CD4-positive, alpha-beta memory T cell (primary cell): ENCODE measurements at places on chromosomes 1 and 21. TPM values are rescaled to one million over a fixed set of nuclear protein-coding genes. Genes with fewer than 3 reads are reported as not detected.

MFAP2 gene
- total RNA-seq = not detected

DNA sequence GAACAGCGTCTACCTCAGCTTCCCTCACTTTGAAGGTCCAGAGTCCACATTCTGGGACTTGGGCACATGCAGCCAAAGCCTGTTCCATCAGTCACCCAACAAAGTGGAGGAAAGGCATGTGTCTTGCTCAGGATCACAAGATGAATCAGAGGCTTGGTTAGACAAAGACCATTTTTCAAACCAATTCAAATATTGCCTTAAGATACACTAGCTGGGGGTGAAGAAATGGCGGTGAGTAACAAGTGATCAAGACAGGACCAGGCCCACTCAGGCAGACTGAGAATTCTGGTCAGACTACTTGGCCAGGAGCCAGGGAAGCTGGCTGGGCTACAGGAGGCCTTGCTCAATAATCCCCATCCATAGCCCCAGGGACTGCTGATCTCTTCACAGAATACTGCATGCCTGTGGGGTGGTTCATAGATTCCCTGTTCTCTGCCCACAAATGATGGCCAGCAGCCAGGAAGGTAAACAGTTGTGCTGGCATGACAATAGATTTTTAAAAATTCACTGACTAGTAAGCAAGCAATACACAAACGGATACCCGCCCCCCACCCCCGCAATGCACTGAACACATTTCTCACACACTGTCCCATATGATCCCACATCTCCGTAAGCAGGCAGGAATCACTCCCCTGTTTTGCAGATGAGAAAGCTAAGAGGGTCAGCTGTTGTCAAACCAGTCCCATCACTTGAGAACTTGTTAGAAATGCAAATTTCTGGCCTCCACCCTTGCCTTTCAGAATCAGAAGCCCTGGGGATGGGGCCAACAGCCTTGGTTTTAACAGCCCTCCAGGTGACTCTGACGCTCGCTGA is 27.2 kb downstream of the ERI3 start:
- H3K4me1 ChIP-seq = no peaks in the 10 kb centered on the region
- H3K4me3 ChIP-seq = no peak overlapping the region
- no peak overlapping the region for H3K27ac ChIP-seq
- no peak for DNase-seq

DNA sequence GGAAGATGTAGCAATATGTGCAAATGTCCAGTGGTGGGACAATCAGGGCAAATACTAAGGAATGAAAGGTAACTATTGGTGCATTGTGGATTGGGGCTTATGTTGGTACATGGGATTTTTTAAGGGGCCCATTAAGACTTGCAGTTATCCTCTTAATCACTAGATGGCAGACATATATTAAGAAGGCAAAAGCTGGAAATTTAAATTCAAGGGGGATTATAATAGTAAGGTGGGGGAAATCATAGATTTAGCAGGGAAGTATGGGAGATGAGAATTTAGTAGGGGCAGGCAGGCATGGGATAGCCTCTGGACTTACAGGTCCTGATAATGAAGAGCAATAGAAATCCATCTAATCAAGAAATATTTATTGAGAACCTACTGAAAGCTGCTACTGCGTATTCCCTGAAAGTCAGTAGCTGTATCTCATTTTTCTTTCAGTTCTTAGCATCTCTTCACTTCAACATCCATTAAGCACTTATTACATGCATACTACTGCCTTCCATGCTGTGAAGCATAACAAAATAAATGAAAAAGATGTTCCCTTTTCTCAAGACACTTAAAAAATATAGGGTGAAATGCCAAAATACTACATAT is 251.8 kb downstream of the CRB1 start:
- no peak for DNase-seq
- H3K36me3 ChIP-seq = no peaks in the 10 kb centered on the region
- no peak overlapping the region for H3K27ac ChIP-seq
- no peaks in the 10 kb centered on the region for H3K27me3 ChIP-seq
- no peaks in the 10 kb centered on the region for H3K4me1 ChIP-seq

- H3K4me1 ChIP-seq = no peaks in the 10 kb centered on the region
- no peaks in the 10 kb centered on the region for H3K36me3 ChIP-seq
- H3K27ac ChIP-seq = no peak overlapping the region
- no peaks in the 10 kb centered on the region for H3K27me3 ChIP-seq
Observed at GRCh38 chr21:45383111-45383614, 21.8 kb upstream of the COL18A1 start.

DNA sequence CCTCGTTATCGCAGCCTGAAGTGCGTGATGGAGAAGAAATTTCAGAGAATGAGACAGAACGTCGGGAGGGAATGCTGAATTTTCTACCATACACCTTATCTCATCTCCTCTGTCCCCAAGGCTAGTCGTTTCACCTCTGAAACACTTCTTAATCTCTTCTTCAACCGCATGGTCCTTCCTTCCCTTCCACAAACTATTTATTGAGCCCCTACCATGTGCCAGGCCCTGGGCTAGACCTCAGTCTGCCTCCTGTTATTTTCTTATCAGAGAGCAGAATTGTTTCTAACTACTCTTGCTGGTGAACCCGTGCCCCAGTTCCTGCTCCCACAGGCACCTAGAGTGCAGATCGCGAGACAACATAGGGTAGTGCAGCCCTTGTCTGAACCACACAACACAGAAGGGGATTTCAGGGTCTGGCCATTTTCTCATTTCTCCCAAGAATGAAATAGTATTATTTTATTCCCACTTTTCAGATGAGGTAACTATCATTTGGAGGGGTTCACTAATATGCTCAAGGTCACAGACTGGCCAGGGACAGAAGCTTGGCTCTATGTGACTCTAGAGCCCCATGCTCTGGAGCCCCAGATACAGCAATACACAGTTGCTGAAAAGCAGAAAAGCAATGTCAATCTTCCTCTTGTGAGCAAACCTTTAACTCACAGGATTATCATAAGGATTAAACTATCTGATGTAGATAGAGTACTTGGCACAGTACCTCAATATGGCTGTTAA is 598 bp upstream of the ADIPOR1 start:
- peak overlapping the region; percentile 94 for H3K27ac ChIP-seq
- H3K4me1 ChIP-seq = peaks cover 47% of the 10 kb centered on the region
- peaks cover 5% of the 10 kb centered on the region for H3K36me3 ChIP-seq
- no peaks in the 10 kb centered on the region for H3K27me3 ChIP-seq

DNA sequence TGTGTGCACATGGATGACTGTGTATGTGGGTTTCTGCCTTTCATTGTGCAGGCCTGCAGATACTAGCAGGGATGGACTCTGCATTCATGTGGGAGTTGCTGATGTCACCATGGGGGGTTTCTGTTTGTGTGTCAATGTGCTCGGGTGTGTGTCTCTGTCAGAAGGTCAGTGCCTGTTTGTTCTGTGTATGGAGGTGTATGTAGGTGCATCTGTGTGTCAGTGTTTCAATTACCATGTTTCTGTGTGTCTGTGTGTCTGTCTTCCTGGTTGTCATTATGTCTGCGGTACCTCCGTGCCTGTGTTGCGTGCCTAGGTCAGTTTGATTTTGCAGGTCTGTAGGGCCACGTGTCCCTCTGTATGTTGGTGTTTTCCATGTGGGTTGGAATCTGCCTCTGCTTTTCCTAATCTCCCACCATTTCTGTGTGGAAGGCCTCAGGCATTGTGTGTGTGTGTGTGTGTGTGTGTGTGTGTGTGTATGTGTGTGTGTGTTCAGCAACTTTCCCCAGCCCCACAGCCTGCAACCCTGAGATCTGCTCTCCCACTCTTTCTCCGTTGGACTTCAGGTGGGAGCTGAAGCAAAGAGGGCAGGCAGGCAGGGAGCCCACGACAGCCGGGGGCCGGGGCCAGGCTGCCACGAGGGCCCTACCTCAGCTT is 36.7 kb upstream of the WASF2 start:
- DNase-seq = no peak
- H3K27ac ChIP-seq = peak overlapping the region; percentile 62
- no peaks in the 10 kb centered on the region for H3K36me3 ChIP-seq
- H3K27me3 ChIP-seq = no peaks in the 10 kb centered on the region

- DNase-seq = no peak
Observed at GRCh38 chr1:59008599-59009347, 224.9 kb upstream of the JUN start.

- H3K36me3 ChIP-seq = no peaks in the 10 kb centered on the region
- no peaks in the 10 kb centered on the region for H3K27me3 ChIP-seq
- no peak for DNase-seq
- H3K4me1 ChIP-seq = no peaks in the 10 kb centered on the region
- no peak overlapping the region for H3K4me3 ChIP-seq
Observed at GRCh38 chr21:9838738-9839642, 682.4 kb upstream of the TPTE start.

DNA sequence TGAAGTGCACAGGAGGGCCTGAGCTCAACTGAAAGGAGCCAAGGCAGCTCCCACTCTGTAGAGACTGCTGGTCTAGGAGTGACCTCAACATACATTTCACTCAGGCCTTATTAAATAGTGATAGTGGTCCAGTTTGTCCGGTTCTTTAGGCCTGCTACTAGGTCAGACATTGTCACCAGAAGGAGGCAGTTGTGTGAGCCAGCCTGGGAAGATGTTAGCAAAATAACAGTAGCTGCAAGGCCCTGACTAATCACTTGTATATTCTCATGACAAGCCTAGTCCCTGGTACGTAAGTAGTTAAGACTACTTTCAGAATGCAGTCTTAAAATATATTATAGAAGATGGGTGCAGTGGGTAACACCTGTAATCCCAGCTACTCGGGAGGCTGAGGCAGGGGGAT is 264.0 kb upstream of the CAMK1G start:
- no peak for DNase-seq
- H3K36me3 ChIP-seq = no peaks in the 10 kb centered on the region
- H3K27ac ChIP-seq = no peak overlapping the region
- no peaks in the 10 kb centered on the region for H3K4me1 ChIP-seq
- H3K27me3 ChIP-seq = no peaks in the 10 kb centered on the region

DNA sequence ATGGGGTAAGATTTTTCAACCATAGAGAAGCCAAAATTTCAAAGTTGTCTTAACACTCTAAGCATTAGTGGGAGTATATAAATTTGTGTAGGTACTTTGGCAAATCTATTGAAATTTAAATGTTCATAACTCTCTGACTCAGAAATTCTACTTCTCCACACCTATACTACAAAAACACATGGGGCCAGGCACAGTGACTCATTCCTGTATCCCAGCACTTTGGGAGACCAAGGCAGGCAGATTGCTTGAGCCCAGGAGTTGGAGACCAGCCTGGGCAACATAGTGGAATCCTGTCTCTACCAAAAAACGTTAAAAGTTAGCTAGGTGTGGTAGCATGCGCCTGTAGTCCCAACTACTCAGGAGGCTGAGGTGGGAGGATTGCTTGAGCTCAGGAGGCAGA is 41.3 kb upstream of the RAVER2 start:
- no peak overlapping the region for H3K4me3 ChIP-seq
- no peak overlapping the region for H3K27ac ChIP-seq
- H3K27me3 ChIP-seq = no peaks in the 10 kb centered on the region
- no peaks in the 10 kb centered on the region for H3K36me3 ChIP-seq

- no peak overlapping the region for H3K4me3 ChIP-seq
- H3K4me1 ChIP-seq = no peaks in the 10 kb centered on the region
- H3K27me3 ChIP-seq = no peaks in the 10 kb centered on the region
- no peak overlapping the region for H3K27ac ChIP-seq
Observed at GRCh38 chr1:188444526-188444925, 1615.8 kb downstream of the PLA2G4A start.
